Cortex of kidney (tissue), 1 donor: ENCODE measurements at places on chromosomes 2 and 18.

GRCh38 chr18:27400001-27400400 lies 214.9 kb upstream of the CHST9 start:
- DNase-seq, result no peak

- DNase-seq, result no peak
Measured at GRCh38 chr2:18690342-18690741, 101.0 kb upstream of the NT5C1B start.

- DNase-seq, result no peak
Measured at GRCh38 chr2:177984749-177985148, 87.8 kb downstream of the PDE11A start.

DNA sequence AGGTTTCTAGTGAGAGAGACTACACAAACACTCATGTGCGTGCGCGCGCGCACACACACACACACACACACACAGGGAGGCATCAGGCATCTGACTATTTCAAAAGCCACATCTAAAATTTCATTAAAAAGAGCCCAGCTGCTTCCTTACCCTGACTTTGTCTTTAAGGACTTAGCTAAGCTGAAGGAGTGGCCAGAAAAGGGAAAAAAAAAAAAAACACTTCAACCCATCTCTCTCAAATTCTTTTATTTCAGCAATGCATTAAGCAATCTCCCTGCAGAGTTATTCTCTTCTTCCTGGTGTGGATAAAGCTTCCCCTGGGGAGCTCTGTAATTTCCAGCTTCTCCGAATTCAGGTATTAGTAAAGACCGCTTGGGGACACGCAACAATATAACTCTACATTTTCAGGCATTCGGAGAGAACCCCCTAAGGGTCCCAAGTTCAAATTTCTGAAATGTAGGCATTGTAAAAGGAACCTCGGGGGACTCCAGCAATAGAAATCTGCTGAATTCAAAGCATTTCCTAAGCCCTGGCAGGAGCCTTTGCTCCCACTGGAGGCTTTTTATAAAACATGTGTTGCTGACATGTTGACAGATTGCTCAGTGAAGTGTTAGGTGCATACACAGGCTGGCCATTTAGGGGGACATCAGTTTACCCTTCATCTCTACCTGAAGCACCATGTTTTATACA lies 67.0 kb downstream of the ZNF521 start:
- no peak for DNase-seq

GRCh38 chr2:25938345-25938744 lies 44.0 kb downstream of the KIF3C start:
- no peak for DNase-seq

- no peak for DNase-seq
Measured at GRCh38 chr2:152454960-152455359, 120.0 kb downstream of the FMNL2 start.

DNA sequence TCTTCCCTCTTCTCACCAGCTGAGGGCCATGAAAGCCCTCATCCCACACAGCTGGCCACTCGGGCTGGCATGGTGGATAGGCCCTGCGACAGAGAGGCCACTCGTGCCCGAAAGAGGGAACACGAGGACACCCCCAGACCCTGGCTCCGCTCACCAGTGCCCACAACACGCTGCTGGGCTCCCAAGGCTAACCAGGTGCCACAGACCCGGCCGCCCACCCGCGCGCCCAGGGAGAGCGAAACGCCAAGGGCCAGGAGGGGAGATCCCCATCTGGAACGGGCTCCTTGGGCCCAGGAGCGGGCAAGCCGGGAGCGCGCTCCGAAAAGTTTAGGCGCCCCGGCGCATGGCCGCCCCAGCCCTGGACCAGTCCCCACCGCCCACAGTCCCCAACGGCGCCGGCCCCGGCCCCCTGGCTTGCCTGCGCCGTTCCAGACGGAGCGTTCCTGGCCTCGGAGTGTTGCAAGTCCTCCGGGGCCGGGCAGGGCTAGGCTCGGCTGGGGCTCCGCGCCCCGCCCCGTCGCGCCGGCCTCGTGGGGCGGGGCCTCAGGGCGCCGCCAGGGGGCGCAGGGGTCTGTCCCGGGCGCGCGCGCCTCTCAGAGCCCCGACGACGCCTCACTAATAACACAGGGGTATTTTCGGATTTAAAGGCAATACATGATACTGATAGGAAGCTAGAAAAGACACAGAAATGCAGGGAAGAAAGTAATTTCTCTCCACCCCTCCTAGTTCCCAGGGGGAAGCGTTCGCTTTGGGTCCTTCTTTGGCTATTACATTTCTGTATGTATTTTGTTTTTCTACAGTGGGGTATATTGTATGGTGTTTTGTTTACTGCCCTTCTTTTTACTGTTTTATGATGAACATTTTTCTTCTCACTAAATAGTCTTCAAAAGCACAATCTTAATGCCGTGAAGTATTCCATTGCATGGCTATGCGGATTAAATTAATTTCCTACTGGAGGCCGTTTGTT lies at the start of gene TMBIM1:
Gene TMBIM1, minus strand, starts transcription at position 456 of the 967 bp plus-strand sequence. CDS start 10,362 bp downstream, outside the sequence.
- DNase-seq, result no peak

DNA sequence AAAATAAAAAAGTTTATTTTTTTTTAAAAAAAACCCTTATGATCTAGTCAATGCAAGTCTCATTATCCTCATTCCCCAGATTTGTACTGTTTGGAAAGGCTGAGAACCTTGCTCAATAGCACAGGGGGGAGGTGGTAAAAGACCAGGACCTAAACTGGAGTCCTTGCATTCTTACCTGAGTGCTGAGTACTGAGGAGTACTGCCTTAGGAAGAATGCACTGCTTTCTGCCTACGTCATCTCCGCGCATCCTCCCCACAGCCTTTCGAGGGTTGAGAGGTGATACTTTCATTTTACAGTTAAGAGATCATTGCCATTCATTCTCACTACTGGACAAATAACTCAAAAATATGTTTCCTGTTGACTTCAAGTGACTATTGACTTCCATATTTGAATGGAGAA lies 73.8 kb downstream of the MAP3K20 start:
- DNase-seq, result no peak

DNA sequence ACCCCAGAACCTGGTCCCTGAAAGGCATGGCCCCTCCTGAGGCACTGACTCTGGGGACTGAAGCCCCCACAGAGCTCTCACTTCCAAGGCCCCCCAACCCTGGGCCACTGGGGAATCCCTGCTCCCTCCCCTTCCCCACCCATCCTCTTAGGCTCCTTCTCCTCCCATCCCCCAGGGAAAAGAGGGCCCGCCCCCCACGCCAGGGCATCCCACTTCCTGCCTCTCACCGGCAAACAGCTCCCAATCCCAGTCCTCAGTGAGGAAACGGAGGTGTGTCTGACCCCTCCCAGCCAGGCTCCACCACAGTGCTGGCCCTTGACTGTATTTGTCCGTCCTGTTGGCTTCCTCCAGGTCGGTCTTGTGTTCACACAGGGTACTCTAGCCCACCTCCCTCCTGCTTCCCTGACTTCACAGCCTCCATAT lies 35.0 kb upstream of the PTMA start:
- DNase-seq, result no peak

- no peak for DNase-seq
Measured at GRCh38 chr2:223523551-223524001, 78.6 kb downstream of the SCG2 start.

GRCh38 chr18:57015451-57015850 lies 131.4 kb upstream of the BOD1L2 start:
- DNase-seq, result no peak

- no peak for DNase-seq
Measured at GRCh38 chr2:219279916-219280516, 850 bp downstream of the DNAJB2 start.
